ENCODE measurements at places on chromosomes 11 and 22.

DNA sequence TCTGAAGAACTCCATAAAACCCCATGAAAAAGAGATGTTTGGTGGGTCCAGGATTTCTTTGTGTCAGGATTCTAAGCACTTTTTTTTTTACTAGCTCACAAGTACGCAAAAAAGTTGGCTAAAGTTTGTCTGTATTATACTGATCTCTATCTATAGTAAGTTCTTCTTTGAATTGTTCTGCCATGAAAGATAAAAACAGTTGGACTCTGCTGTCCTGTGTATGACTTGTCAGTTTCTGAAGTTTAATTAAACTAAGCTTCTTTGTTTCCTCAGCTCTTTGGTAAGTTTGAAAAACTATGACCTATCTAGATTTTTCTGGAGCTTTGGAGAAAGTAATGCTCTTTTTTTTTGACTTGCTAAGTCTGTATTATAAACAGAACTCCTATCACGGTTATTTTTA, 812.2 kb upstream of the LUZP2 start:
- no peak for DNase-seq

GRCh38 chr11:61413496-61413895, 16.3 kb downstream of the CPSF7 start:
- no peak for DNase-seq

DNA sequence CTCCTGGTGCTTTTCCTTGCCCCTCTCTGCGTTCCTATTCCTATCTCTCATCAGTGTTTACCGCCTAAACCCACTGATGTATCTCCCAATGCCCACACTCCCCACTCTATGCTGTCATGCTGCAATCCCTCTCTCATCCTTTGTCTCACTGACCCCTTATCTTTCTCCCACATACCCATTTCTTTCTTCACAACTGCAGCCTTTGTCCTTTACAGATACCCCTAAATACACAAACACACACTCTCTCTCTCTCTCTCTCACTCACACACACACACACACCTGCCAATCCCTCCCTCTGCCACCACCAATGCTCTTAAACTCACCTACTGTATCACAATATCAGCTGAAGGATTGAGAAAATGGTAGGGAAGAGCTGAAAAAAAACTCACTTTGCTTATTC, 5.3 kb upstream of the OR52B2 start:
- no peak for DNase-seq

DNA sequence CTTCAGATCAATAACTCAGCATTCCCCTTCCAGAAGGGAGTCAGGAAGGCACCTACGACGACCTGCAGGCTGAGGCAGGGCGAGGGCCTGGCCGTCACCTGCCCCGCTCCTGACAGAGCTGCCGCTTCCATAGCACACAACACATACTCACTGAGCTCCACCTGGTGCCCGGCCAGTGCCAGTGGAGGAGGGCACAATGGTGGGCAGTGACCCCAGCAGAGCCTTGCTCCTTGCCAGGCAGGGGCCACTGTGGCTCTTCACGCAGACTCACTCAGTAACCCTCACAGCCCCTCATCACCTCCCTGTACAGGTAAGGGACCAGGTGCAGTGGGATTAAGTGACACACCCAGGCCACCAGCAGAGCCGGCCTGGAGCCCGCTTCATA, 24.6 kb downstream of the LRFN4 start:
- DNase-seq, result no peak

- no peak for DNase-seq
Measured at GRCh38 chr11:27234043-27234668, 128.9 kb downstream of the CCDC34 start.

DNA sequence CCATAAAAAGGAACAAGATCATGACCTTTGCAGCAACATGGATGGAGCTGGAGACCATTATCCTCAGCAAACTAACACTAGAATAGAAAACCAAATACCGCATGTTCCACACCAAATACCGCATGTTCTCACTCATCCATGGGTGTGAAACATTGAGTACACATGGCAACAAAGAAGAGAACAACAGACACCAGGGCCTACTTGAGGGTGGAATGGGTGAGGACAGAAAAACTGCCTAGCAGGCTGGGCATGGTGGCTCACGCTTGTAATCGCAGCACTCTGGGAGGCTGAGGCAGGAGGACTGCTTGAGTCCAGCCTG, 12.3 kb downstream of the EHD1 start:
- DNase-seq, result no peak

GRCh38 chr22:48258064-48258701, 1495.7 kb downstream of the TBC1D22A start:
- no peak for DNase-seq

- peak; percentile 82 for DNase-seq
Measured at GRCh38 chr22:24402460-24403192, 24.8 kb upstream of the ADORA2A start.

GRCh38 chr11:7511401-7511800, 2.4 kb upstream of the PPFIBP2 start:
- no peak for DNase-seq

DNA sequence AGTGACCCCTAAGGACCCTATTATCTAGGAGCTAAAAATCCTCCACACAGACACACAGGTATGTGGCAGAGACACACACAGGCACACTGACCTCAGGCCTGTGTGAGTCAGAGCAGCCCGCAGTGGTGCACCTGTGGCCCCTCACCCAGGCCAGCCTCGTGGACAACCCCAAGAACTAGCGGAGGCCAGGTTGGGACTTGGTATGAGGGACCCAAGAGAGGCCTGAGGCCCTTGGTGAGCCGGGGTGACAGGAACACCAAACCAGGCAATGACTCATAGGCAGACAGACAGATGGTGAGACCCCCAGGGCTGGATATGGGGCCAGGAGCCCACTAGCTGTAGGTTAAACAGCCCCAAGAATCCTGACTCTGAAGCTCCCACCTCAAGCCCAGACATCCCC, 6.0 kb downstream of the CASTOR1 start:
- no peak for DNase-seq

DNA sequence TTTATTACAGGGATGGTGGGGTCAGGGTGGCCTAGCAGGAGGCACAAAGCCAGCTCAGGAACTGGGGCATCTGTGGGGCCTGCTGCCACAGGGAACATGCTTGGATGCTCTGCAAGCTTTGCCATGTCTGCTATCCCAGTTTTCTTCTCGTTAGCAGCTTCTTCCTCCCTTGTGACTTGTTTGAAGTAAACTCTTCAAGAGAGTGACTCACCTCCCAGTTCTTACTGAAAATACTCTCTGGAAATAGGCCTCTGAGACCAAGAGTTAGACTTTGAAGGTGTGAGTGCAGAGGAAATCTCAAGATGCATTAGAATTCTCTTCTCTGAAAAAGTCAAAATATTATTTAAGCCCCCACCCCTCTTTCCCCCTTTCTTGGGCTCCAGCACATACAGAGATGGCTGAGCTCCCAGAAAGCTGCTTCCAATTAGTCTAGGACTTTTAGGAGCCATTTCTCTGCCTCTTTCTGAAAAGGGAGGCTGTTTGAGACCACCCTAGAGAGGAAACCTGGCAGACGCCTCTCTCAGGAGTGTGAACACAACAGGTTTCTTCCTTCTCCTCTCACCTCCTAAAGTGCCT, 15.1 kb downstream of the CWC15 start:
- DNase-seq, result no peak

DNA sequence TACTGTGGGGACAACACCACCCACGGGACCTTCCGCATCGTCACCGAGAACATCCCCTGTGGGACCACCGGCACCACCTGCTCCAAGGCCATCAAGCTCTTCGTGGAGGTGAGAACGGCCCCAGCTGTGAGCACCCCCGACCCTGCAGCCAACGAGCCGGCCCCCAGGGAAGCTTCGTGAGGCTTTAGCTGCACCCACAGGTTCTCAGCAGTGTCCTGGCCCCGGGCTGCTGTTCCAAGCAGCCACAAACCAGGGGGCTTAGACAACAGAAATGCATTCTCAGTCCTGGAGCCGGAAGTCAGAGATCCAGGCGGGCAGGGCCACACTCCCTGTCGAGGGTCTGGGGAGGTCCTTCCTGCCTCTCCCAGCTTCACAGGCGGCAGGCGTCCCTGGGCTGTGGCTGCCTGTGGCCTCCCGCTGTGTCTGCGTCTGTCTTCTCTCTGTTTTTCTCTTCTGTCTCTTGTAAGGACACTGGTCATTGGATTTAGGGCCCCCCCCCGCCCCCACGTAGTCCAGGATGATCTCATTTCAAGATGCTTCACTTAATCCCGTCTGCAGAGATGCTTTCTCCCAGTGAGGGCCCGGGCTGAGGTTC, 12.5 kb downstream of the MUC5B start:
- DNase-seq, result no peak

- no peak for DNase-seq
Measured at GRCh38 chr11:123564221-123564620, 90.2 kb downstream of the SCN3B start.

GRCh38 chr11:952406-953385, 27.0 kb downstream of the AP2A2 start:
- DNase-seq, result peak; percentile 86

DNA sequence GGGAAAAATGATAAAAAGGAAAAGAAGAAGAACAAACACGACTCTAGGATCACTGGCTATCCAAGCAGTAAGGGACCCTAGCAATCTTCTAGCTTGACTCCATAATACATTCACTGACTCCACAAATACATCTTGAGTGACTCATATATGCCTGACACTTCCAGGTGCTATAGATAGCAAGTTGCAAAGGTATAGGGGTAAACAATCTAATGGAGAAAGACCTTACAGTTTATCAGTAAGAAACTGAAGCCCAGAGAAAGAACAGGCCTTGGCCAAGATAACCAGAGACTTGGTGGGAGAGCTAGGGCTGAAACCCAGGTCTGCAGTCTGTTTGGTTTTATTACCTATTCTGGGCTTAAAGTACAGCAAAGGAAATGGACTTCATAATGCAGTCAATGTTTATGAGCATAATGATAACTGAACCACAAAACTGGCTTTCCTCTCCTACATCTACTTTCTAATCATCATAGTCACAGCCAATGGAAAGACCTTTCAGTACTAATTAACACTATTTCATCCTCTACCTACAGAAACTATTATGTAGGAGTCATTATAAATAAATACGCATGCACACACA, 19.7 kb upstream of the SLC5A1 start:
- DNase-seq, result no peak

GRCh38 chr11:36405585-36406367, 104.3 kb downstream of the TRAF6 start:
- no peak for DNase-seq

DNA sequence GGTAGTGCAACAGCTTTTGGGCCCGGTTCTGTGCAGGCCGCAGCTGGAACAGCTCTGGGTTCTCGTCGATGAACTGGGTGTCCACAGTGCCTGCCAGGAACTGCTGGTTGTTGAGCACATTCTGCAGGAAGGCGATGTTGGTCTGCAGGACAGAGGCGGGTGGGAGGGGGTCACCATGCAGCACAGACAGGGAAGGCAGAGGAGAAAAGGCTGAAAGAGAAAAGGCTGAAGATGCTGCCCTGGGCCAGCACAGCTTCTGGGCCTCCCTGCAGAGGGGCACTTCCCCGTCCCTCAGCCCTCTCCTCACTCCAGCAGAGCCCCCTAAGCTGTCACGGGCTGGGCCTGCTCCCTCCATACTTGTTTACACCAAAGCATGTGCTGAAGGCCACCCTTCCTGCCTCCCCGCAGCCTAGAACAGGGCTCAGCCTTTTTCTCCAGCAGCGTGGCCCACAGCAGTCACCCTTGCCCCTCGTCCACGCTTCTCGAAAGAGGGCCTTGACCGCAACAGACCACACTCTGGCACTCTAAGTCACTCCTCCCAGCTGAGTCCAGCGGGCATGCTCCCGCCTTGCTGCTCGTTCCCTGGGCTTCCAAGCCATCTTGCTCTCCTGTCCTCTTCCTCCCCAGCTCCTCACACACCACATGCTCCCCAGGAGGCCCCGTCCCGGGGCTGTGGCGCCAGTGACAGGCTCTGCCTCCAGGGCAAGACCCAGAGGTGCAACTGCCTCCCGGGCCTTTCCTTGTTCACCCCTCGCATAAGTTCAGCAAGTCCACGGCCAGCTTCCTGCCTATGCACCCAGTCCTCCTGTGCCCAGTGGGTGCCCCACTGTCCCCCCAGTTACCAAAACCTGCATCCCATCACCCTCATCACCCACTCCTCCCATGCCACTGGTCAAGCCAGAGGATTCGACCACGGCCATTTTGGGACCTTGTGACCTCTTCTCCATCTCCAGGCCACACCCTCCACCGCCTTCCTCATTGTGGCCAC, 3.3 kb upstream of the LRFN4 start:
- no peak for DNase-seq

DNA sequence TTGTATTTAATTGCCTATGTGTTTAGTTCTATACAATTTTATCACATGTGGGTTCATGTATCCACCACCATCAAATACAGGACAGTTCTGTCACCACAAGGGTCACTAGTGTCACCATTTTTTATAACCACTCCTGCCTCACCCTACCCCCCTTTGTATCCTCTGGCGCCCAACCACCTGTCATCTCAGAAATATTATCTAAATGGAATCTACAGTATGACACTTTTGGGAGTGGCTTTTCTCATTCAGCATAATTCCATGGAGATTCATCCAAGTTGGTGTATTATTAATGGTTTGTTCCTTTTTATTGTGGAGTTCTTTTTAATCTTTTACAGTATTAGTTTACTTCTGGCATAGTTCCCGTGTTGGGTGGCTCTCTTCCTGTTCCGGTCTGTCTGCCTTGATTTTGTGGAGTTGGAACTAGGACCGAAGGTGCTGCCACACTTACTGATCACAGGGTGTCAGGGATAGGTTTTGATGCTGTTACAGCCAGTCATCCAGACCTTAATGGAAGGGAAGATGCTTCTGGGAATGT, 58.5 kb downstream of the TNRC6B start:
- DNase-seq, result no peak

GRCh38 chr22:20585639-20586402, 78.4 kb downstream of the MED15 start:
- DNase-seq, result no peak

- no peak for DNase-seq
Measured at GRCh38 chr11:44179173-44179572, 83.7 kb downstream of the EXT2 start.

GRCh38 chr22:31089160-31090100, 8.3 kb downstream of the SMTN start:
- peak; percentile 52 for DNase-seq

GRCh38 chr11:126518071-126518971, 162.8 kb downstream of the ST3GAL4 start:
- DNase-seq, result no peak

GRCh38 chr22:50360578-50360977, 17.5 kb downstream of the PPP6R2 start:
- no peak for DNase-seq

DNA sequence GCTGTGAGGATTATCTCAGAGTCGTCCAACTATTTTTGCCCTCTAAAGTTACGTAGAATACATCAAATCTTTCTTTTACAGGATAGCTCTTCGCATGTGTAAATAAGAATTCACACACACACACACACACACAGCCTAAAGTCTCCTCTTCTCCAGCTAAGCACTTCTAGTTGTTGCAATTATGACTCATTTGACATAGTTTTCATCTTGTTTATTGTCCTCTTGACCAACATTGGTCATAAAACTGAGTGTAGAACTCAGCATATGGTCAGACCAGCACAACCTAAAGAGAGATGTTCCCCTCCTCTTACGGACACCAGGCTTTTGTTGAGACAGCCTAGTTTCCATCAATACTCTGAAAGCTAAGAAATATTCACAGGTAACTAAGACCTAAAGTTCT, 234.2 kb downstream of the BLID start:
- DNase-seq, result no peak
